Mesenteric fat pad (tissue), 1 donor: ENCODE measurements at places on chromosomes 11 and 22. TPM values are rescaled to one million over a fixed set of nuclear protein-coding genes. Genes with fewer than 3 reads are reported as not detected.

- DNase-seq: no peak
Observed at GRCh38 chr11:68043349-68044144, 4.7 kb downstream of the TCIRG1 start.

- DNase-seq: no peak
Observed at GRCh38 chr11:83007909-83008580, 63.7 kb downstream of the RAB30 start.

DNA sequence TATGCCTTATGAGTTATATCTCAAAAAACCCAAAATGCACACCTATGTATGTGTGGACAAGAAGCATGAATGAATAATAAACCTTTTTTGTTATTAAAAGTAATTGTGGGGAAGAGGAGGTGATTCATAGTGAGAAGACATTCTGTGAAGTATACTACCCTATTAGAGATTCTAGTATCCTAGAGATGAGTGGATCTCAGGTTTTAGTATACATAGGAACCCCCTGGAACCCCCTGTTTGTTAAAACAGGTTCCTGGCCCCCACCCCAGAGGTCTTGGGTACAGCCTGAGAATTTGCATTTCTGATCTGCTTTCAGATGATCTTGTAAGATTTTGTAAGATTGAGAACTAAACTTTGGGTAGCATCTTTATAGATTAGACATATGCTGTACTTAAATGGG is 17.5 kb downstream of the NUCB2 start:
- no peak for DNase-seq

- no peak for DNase-seq
Observed at GRCh38 chr11:31903225-31904074, 92.3 kb upstream of the PAX6 start.

GRCh38 chr22:33883961-33884808 is 36.1 kb downstream of the LARGE1 start:
- DNase-seq: no peak

GRCh38 chr11:133228471-133229329 is 303.6 kb downstream of the OPCML start:
- DNase-seq: no peak

DNA sequence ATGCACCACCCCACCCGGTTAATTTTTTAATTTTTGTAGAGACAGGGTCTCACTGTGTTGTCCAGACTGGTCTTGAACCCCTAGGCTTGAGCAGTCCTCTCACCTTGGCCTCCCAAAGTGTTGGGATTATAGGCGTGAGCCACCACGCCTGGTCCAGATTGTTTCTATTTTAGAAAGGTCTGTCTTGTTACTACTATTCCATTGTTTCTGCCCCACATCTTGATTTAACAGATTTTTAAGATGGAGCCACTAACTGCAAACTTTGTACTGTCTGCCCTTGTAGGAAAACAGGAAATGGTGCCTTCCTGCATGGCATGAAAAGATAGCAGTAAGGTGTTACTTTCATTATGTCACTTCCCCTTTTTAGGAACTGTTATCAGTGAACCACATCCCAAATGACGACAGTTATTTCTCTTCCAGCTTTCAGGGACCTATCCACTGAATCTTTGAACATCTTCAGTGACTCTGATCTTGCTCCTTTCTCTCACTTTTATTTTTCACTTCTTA is 23.2 kb downstream of the TAF1D start:
- DNase-seq: no peak

DNA sequence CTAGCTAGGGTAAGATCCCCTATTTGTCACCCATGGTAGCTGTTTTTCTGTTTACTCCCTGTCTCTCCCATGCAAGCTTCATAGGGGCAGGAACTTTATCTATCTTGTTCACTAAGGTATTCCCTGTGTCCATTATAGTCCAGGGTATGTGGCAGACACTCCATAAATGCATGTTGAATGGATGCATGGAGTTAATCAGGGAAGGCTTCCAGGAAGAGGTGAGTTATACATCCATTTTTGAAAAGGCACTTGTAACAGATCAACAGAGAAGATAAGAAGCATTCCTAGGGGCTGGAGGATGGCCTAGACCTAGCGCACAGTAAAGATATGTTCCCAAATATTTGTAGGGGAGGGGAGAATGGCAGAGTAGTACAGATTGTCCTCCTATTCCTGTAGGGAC is 130.3 kb downstream of the BUD13 start:
- DNase-seq: no peak

GRCh38 chr11:34585735-34586487 is 35.0 kb upstream of the EHF start:
- no peak for DNase-seq

DNA sequence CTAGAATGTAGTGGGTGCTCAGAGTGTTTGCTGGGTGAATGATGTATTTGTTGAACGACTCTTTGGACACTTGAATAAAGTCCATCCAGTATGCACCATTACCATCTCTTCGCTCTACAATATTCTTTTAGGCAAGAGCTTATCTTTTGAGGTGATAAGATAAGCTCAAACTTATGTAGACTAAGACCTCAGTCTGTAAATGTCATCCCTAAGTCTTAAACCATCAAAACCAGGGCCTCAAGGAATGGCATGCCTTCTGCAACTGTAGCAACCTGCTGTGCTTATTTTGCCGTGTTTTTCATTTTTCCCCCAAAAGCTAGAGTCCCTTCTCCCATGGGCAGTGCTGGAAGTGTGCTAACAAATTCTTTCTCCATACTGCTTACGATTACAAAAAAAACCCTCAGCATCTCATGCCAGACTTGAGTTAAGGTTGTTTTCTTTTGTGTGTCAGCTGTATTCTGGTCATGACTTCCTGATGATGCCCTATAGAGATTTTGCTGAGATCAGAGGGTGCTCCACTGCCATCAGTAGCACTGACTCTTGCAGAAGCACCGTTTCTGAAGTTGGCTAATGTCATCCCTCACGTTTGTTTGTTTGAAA is 27.8 kb downstream of the LIMK2 start:
- no peak for DNase-seq

- no peak for DNase-seq
Observed at GRCh38 chr11:129266536-129266935, 74.4 kb upstream of the ARHGAP32 start.

DNA sequence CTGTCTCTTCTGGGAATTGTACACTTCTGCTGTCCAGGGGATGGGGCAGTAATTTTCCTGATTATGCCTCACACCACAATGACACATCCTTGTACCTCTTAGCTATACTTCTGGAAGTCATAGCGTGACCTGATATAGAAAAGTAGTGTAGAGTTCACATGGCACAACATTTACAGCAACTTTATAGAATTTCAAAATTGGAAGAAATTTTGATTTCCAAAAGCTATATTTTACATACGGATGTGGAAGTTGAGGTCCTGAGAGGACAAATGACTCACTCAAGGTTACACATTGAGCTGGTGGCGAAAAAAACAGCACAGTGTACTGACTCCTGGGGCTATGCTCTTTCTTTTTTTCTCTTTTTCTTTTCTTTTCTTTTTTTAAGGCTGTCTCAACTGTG is 6.3 kb upstream of the CYP2R1 start:
- DNase-seq: no peak

GRCh38 chr22:24559471-24559870 is 3.7 kb downstream of the SNRPD3 start:
- no peak for DNase-seq

DNA sequence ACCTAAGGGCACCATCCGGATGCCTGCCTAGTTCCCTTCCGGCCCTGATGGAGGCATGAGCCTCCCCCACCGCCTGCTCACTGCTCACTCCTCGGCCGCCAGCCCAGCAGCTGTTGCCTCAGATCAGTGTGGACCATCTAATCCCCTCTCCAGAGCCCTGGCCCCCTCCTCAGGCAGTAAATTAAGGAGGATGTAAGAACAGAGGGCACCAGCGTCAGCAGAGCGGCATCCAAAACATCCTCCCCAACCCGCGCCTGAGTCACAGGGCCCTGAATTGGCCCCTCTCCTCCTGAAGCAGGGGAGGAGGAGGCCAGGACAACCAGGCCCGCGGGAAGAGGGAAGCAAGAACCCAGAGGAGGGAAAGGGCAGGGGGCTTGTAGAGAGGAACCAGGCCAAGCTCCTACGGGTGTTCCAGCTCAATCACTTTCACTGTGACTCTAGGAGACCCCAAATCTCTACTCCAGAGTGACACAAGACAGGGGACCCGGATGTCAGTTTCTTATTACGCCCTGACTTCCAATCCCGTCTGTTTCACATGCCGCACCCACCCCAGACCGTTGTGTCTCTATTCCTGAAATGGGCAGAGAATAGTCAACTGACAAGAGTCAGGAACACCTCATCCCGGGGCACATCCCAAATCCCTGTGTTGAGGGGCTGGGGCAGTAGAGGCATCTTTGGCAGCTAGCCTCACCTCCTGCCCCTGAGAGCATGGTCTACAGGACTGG is 31.3 kb upstream of the MYOD1 start:
- no peak for DNase-seq

DNA sequence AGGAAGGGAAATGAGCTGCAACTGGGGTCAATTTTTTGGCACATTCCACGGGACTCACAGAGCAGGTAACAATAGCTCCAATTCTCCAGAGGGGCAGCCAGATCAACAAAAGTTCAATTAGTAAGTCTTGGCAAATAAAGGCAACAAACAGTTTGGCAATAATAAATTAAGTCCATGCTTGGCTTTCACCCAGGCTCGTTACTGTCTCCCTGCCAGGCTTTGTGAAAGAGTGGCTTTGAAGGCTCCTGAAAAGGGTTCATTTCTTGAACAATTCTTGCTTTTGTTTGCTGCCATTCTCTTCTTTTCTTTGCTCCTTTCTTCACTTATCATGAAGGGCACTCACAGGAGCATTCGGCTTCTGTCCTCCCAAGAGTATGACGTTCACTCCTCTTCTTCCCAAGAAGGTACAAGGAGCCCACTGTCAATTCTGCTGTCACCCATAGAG is 123.3 kb downstream of the APIP start:
- no peak for DNase-seq

DNA sequence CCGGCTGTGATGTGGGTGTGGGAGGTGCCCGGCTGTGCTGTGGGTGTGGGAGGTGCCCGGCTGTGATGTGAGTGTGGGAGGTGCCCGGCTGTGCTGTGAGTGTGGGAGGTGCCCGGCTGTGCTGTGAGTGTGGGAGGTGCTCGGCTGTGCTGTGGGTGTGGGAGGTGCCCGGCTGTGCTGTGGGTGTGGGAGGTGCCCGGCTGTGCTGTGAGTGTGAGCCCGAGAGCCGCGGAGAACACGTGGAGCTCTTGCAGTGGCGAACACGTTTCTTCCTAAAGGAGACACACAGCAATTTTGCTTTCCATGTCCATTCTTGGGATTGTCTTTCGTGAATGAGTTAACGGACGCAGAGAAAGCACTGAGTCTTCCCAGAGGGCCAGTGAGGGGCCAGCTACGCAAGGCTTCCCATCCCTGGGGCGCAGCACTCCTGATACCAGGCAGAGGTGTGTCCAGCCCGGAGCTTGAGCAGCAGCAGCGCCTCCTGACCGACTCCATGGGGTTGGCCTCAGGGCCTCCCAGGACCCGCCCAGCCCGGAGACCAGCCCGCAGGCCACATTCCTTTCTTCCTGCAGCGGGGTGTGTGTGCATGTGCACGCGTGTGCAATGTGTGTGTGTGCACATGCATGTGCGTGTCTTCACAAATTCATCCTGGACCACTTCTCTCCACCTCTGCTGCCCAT is 245.0 kb upstream of the B3GAT1 start:
- DNase-seq: peak; percentile 64

DNA sequence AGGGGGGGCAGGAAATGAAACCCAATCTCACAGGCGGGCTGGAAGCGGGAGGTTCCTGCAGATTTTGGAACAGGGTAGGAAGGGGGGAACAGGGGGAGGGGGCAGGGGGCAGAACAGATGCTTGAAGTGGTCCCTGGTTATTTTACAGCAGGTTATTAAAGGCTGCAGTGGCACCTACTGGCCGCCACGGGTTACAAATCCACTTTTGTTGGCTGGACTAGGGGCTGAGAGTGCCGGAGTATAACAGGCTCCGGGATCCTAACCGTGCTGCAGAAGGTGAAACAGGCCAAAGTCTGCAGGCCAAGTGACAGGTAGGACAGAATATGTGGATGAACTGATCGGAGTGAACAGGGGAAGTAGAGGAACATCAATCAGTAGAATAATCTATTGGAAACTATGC is 2.5 kb downstream of the ROBO3 start:
- peak; percentile 69 for DNase-seq

GRCh38 chr11:119015054-119015611 is 3.0 kb downstream of the RPS25 start:
- DNase-seq: no peak

GRCh38 chr22:46972901-46973831 is 210.7 kb downstream of the TBC1D22A start:
- DNase-seq: peak; percentile 78

The FAM227A gene
- total RNA-seq: 0.22 TPM

The KDM4E gene
- not detected for total RNA-seq

The KDELR3 gene
- 19.0 TPM for total RNA-seq

The EFCAB6 gene
- total RNA-seq: 1.3 TPM

The KRTAP5-9 gene
- not detected for total RNA-seq

The ISX gene
- not detected for total RNA-seq

The GNAZ gene
- total RNA-seq: 18.3 TPM

The CBY1 gene
- 18.9 TPM for total RNA-seq

The TEAD1 gene
- 150 TPM for total RNA-seq

The OAF gene
- 68.4 TPM for total RNA-seq

The OR52I1 gene
- total RNA-seq: not detected

The CCDC34 gene
- 6.2 TPM for total RNA-seq

The P4HA3 gene
- total RNA-seq: 1.0 TPM

The OR2AG1 gene
- not detected for total RNA-seq

The MS4A15 gene
- not detected for total RNA-seq

The VPS37C gene
- total RNA-seq: 21.5 TPM
